Activated naive CD8-positive, alpha-beta T cell treated with anti-CD3 and anti-CD28 coated beads, Interleukin-2, amount 10 ng/mL, durations not matched to agents 7 days and 5 days (primary cell): ENCODE measurements at places on chromosomes 3 and 15.

- no peaks in the 10 kb centered on the region for H3K36me3 ChIP-seq
- no peaks in the 10 kb centered on the region for H3K27me3 ChIP-seq
- H3K4me3 ChIP-seq, result no peak overlapping the region
- H3K27ac ChIP-seq, result no peak overlapping the region
- H3K4me1 ChIP-seq, result no peaks in the 10 kb centered on the region
Measured at GRCh38 chr15:35696767-35697231, 150.8 kb upstream of the DPH6 start.

GRCh38 chr3:119240101-119240590, 532 bp downstream of the B4GALT4 start:
- DNase-seq, result no peak
- H3K36me3 ChIP-seq, result peaks cover 18% of the 10 kb centered on the region
- H3K27ac ChIP-seq, result peak overlapping the region; percentile 86
- H3K27me3 ChIP-seq, result no peaks in the 10 kb centered on the region
- H3K4me1 ChIP-seq, result peaks cover 39% of the 10 kb centered on the region
- H3K4me3 ChIP-seq, result peak overlapping the region; percentile 94

GRCh38 chr3:104360038-104360437, 1006.7 kb upstream of the ALCAM start:
- no peak overlapping the region for H3K27ac ChIP-seq
- no peaks in the 10 kb centered on the region for H3K4me1 ChIP-seq
- no peak for DNase-seq
- H3K27me3 ChIP-seq, result no peaks in the 10 kb centered on the region

DNA sequence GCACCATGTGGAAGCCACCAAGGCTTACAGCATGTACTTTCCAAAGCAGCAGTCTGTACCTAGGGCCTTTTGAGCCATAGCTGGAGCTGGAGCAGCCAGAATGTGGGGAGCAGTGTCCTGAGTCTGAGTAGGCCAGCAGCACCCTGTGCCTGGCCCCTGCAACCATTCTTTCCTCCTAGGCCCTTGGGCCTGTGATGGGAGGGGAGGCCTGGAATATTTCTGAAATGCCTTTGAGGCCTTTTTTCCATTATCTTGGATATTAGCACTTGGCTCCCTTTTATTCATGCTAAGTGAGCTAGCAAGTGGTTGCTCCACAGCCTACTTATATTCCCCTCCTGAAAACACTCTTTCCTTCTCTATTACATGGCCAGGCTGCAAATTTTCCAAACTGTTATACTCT, 28.1 kb downstream of the TRIM42 start:
- DNase-seq, result no peak
- no peaks in the 10 kb centered on the region for H3K27me3 ChIP-seq
- no peaks in the 10 kb centered on the region for H3K36me3 ChIP-seq
- no peaks in the 10 kb centered on the region for H3K4me1 ChIP-seq
- no peak overlapping the region for H3K4me3 ChIP-seq
- no peak overlapping the region for H3K27ac ChIP-seq

GRCh38 chr3:48445277-48445882, 1.2 kb upstream of the ATRIP start:
- peak overlapping the region; percentile 95 for H3K27ac ChIP-seq
- peaks cover 19% of the 10 kb centered on the region for H3K36me3 ChIP-seq
- peaks cover 38% of the 10 kb centered on the region for H3K4me1 ChIP-seq
- H3K4me3 ChIP-seq, result peak overlapping the region; percentile 95

- peak overlapping the region; percentile 51 for H3K27ac ChIP-seq
- H3K36me3 ChIP-seq, result peaks cover 30% of the 10 kb centered on the region
- H3K27me3 ChIP-seq, result no peaks in the 10 kb centered on the region
- no peak for DNase-seq
- peaks cover 12% of the 10 kb centered on the region for H3K4me1 ChIP-seq
- H3K4me3 ChIP-seq, result no peak overlapping the region
Measured at GRCh38 chr3:97954228-97954827, 17.9 kb downstream of the RIOX2 start.

DNA sequence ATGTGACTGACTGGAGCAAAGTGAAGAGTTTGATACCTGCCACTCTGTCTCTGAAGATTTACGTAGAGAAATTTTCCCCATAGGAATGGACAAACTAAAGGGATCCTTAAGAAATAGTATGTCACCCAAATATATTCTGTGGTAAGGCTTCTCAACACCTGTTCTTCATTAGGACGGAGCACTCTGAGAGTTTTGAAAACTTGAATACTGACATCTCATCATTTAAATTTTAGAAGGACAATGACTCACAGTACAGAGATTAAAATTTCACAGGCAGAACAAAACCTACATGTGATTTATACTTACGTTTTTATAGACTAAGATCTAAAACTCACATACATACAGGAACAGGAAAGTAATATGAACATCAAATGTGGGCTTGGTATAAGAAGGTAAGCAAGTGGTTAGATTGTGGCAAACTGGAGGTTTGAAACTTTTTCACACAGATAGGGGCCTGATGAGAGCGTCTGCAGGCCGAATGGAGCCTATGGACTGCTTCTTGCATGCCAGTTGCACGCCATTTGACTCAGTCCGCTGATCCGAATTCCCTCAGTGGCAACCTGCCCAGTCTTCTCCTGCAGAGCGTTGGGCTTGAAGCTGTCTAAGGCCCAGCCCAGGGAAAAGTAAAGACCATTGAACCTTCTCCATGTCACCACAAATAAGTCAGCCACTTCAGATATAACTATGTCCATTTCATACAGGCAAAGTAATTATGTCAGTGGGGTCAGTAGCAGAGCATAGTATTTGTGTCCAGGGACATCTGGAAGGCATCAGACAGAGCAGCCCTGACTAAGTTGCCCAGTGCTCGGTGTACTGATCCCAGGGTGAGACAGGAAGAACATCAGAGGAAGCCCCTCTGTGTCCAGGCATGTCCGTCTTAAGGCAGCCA, 45.7 kb downstream of the ZBTB38 start:
- peak; percentile 55 for DNase-seq
- H3K36me3 ChIP-seq, result peaks cover 37% of the 10 kb centered on the region
- H3K4me3 ChIP-seq, result peak overlapping the region; percentile 85
- H3K27me3 ChIP-seq, result no peaks in the 10 kb centered on the region
- peaks cover 51% of the 10 kb centered on the region for H3K4me1 ChIP-seq

DNA sequence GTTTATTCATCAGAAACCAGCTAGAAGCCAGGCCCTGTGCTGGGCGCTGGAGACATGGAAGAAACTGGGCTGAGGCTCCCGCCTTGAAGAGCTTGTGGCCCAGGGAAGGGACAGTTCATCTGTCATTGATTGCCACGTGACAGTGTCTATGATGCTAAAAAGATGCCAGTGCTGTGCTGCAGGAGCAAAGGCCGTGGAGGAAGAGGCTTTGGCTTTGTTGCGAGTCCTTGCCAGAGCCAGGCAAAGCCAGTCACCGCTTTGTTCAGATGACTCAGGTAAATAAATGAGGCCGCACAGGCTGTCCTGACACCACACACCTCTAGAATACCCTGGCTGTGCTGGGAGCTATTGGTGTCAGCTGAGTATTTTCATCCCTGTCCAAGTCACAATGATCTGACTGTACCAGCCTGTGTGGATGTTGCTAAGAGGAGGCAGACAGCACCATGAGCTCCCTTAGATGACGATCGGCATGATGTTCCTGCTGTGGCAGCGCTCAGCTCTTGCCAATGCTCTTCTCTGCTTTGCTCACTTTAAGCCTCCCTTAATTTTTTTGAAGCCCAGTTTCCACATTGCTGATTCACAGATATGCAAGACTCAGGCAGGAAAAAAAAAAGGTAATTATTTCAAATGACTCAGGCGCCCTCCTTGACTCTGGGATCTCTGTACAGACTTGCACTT, 77.5 kb downstream of the CCNL1 start:
- peaks cover 2% of the 10 kb centered on the region for H3K36me3 ChIP-seq
- no peak overlapping the region for H3K4me3 ChIP-seq
- no peak overlapping the region for H3K27ac ChIP-seq

GRCh38 chr15:67372543-67372942, 118.0 kb downstream of the IQCH start:
- H3K4me1 ChIP-seq, result no peaks in the 10 kb centered on the region
- no peak overlapping the region for H3K27ac ChIP-seq
- no peak overlapping the region for H3K4me3 ChIP-seq
- peaks cover 16% of the 10 kb centered on the region for H3K27me3 ChIP-seq

DNA sequence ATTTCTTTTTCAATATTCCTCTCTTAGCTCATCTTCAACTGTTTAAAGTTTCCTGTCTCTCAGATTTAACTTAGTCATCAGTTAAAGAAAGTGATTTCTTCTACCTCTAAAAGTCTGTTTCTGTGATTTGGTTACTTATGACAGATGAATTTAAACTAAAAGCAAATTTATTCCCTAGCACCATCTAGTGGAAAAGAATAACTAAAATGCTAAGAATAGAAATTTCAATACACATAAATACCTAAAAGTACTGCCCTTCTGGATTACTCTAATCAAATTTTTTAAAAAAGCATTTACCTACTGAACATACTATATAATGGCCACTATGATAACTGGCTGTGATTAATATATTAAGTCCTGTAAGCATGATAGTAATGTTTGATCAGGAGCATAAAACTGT, 14.0 kb upstream of the ZCWPW2 start:
- H3K4me1 ChIP-seq, result peaks cover 13% of the 10 kb centered on the region
- H3K27me3 ChIP-seq, result no peaks in the 10 kb centered on the region
- DNase-seq, result no peak
